Hepatic stellate cell (primary cell): ENCODE measurements at places on chromosomes 2 and 18.
A peak's percentile ranks its signal among the peaks of the same experiment; 100 is the strongest.

GRCh38 chr2:237561221-237561620 is 5.2 kb upstream of the PRLH start:
- no peak for DNase-seq

DNA sequence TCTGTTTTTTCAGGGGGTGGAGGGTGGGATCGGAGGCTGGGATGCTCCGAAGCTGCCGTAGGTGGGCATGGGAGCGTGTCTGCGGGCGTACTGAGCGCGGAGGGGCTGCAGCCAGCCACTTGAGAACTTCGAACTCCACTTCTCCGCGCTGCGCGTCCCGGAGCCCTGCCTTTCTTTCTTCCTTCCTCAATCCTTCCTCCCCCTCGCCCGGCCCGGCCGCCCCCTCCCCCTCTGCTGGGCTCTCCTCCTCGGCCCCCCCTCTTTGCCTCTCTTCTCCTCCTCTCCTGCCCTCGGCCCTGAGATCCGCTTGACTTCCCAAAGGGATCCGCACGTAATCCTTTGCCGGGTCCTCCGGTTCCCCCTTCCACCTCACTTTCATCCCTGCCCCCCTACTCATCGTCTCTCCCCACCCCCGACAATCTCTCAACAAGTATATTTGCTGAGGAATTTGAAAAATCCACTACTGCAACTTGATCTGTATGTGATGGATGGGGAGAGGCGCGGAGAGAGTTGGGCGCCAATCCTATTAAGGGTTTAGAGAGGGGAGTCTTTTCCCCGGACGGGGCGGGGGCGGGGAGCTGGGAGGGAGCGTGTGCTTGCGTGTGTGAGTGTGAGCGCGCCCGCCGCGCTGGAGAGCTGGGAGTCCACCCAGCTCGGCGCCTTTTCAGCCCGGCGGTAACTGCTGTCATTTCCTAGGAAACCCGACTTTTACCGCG is 1.1 kb downstream of the GLI2 start:
- DNase-seq: peak; percentile 84

DNA sequence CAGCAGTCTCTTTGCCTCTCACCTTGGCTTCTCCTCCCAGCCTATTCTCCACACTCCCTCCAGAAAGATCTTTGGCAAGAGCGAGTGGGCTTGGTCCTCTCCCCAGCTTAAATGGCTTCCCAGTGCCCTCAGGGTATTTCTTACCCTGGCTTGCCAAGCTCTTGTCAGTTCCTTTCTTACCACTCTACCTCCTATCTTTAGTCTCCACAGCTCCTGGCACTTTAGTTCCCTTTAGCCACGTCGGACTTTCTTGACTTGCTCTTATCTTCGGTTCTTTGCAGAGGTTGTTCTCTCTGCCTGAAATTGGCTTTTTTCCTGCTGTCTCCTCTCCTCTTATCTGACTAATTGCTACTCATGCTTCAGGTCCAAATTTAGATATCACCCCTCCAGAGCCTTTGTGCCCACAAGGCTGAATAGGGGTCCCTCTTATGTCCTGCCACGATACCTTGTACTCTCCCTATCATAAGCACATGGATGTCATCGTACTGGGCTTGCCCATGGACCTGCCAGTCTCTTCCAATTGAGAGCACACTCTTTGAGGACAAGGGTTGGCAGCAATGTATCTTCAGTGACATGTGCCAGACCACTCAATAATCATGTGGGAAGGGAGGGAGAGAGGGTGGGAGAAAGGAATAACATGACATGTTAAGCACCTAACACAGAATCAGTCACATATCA is 131.7 kb upstream of the CTAGE1 start:
- DNase-seq: no peak

GRCh38 chr2:25590921-25591505 is 82.4 kb downstream of the DTNB start:
- DNase-seq: no peak

DNA sequence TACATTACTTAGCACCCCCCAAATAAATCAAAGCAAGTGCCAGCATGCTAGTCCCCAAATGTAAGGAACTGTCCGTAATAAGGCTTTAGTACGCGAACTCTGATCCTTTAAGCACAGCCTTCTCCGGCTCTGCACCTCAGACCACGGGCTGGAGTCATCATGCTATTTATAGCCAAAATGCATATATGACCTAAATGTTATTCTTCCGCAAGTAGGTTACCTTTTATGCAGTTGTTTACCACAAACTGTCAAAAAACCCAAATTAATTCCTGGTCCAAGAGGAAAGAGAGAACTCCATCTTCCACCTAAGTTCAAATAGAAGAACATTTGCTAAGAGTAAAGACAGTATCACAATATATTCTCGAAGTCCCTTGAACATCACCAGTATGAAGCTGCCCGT is 42.7 kb downstream of the ZNF516 start:
- DNase-seq: no peak

- no peak for DNase-seq
Measured at GRCh38 chr2:96137321-96138178, 752 bp downstream of the ASTL start.

DNA sequence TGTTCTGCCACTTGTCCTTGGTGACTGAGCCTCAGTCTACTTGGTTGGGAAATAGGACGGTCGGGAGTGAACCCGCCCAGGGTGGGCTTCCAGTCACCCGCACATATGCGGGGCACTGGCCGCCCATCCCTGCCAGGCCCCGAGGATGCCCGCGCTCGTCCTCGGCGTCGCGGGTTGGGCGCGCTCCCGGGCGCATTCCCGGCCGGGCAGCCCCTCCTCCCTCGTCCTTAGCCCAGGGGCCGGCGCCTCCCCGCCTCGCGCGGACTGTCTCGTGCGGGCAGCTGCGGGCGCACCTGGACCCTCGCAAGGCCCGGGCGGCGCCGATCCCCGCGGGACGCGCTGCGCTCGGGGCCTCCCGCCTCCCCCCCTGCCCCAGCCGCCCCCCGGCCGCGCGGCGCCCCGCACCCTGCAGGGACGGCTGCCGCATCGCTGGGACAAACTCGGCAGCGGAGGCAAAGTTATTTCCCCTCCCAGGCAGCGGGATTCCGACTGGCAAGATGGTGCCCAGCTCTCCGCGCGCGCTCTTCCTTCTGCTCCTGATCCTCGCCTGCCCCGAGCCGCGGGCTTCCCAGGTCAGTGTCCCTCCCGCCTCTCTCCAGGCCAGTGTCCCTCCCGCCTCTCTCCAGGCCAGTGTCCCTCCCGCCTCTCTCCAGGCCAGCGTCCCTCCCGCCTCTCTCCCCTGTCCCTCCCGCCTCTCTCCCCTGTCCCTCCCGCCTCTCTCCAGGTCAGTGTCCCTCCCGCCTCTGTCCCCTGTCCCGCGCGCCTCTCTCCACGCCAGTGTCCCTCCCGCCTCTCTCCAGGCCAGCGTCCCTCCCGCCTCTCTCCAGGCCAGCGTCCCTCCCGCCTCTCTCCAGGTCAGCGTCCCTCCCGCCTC is at the start of gene FBLN7:
FBLN7 (plus strand) TSS at position 227 of the 874 bp plus-strand sequence; CDS start at position 498, 271 bp downstream.
- no peak for DNase-seq

GRCh38 chr2:230898016-230898712 is 26.9 kb downstream of the GPR55 start:
- DNase-seq: no peak

- no peak for DNase-seq
Measured at GRCh38 chr2:212727751-212728150, 189.1 kb upstream of the ERBB4 start.

DNA sequence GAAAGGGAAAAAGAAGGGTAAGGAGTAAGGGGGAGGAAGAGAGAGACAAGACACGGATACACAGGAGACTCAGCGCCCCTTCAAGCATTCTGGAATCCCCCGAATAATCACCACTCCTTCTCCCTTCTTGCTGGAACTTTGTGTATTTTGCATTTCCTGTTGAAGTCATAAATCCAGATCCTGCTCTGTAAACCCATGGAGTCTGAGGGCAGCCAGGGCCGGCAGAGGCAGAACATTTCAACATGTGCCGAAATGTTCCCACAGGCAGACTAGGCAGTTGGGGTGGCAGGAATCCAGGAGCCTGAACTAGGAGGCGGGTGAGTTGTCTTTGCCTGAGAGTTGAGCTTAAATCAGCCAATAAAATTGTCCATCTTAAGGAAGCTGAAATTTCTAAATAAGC is 193.1 kb downstream of the SH3RF3 start:
- DNase-seq: peak; percentile 85
